ENCODE measurements at places on chromosomes 7 and 10.

DNA sequence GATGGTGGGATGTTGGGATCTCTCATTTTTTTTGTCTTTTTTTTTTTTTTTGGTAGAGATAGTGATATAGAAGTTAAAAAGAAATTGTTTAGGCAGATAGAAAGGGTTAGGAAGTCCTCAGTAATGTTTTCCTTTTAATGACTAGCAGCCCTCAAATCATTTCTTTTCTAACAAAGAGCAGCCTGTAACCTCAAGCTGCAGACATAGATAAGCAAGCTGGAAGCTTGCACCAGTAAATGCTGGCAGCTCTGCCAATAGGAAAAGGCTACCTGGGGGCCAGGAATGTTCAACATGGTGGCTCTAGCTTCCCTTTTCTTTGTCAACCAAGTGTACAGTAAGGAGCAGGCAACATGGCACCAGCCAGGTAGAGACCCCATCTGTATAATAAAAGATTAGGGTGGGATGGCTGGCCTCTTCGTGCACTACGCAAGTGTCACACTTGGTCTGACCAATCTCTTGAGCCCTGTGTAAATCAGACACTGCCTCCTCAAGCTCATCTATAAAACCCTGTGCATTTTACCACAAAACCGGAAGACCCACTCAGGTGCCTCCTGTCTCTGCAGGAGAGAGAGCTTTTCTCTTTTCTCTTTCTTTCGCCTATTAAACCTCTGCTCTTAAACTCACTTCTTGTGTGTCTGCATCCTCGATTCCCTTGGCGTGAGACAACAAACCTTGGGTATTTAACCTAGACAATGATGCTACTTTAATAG, 212.9 kb downstream of the SNX10 start:
- DNase-seq: no peak

DNA sequence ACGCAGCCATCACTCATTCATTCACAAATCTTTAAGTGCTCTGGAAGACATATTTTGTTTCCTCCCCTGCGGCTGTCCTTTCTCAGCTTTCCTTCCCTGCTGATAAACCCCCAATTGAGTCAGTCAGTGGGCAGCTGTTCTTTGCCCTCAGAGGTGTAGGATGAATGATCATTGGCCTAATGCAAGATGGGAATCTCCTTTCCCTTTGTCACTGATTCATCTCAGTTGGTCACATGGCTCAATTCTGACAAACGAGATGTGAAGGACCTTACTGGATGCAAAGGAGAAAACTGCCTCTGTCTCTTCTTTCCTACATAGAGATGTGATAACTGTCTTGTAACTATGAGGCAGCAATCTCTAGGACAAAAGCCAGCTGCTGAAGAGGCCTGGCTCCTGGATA, 44.6 kb downstream of the COL28A1 start:
- no peak for DNase-seq

DNA sequence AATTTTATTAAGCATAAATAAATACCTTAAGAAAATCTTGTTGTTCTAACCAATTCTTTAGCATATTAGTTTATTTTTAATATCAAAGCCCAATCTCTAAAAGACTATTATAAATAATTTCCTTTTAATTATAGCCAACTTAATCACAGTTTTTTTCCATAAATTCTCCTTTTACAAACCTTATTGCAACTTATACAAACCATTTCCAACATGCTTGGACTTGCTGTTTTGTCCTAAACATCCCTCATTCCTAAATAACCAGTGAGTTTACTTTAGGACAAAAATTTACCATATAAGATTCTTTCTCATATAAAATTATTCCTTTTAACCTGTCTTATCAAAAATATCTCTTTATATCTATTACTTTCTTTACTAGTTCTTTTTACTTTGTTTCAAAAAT, 25.2 kb upstream of the LSM8 start:
- DNase-seq: no peak

- DNase-seq: no peak
Measured at GRCh38 chr10:15860692-15861201, 440 bp upstream of the MINDY3 start.

DNA sequence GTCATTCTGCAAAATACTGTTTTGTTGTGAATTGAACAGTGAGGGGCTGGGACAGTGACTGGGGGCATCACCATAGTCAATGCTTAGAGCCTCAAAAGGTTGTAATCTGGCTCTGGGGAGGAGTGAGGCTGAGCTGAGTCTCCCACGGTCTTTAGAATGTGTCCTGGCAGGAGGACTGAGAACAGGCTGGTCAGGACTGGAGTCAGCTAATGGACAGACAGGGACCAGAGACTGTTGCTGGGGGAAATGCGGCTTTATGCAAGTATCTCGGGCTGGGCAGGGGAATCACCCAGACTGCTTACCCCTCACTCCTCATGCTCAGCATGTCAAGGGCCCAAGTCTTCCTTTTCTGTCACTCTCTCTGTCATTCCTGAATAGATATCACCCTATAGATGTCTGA, 346.5 kb downstream of the TYW1 start:
- no peak for DNase-seq

Measured in stimulated activated CD8-positive, alpha-beta memory T cell treated with anti-CD3 and anti-CD28 coated beads, Interleukin-2, amount 100 ng/mL, for 1 hour (primary cell).